Activated T-helper 1 cell treated with Interleukin-2 at 50 U/mL for 16 hours (primary cell): ENCODE measurements at places on chromosomes 6 and 20.

DNA sequence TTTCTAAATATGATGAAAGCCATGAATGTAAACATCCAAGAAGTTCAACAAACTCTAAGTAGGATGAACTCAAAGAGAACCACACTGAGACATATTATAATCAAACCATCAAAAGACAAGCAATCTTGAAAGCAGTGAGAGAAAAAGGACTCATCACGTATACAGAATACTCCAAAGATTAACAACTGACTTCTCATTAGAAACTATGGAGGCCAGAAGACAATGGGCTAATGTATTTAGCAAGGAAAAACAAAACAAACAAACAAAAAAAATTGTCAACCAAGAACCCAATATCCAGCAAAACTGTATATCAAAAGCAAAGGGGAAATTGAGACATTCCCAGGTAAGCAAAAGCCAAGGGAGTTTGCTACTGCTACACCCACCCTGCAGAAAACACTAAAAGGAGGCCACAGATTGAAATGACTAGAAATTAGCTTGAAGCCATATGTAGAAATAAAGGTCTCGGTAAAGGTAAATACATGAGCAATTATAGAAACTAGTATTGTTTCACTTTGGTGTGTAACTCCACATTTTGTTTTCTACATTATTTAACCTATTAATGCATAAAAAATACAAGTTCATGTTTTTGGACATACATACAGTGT is 301.1 kb upstream of the QKI start:
- DNase-seq = no peak

GRCh38 chr6:35363293-35363750 is 21.0 kb downstream of the PPARD start:
- DNase-seq = no peak

GRCh38 chr6:66048684-66049474 is 341.9 kb upstream of the EYS start:
- DNase-seq = no peak

GRCh38 chr6:133923938-133924593 is 29.0 kb upstream of the TBPL1 start:
- DNase-seq = no peak

DNA sequence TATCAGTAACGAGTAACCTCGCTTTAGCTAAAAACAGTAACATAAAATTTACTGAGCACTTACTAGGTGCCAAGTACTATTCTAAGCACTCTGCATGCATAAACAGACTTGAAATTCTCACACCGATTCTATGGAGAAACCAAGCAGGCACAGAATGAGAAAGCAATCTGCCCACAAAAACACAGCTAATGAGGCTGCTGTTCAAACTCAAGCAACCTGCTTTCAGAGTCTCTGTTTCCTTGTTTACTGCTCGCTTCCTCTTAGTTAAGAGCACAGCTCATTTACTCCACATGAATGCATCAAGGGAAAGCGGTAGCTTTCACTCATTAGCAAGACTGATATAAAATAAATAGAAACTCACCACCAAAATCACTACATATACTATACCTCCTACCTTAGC is 37.4 kb downstream of the PRKN start:
- DNase-seq = no peak

GRCh38 chr20:15817351-15817750 is 755.9 kb downstream of the KIF16B start:
- no peak for DNase-seq

GRCh38 chr6:16883414-16883813 is 122.2 kb upstream of the ATXN1 start:
- DNase-seq = no peak

- no peak for DNase-seq
These were observed 41.4 kb downstream of the MAP3K5 start for GRCh38 chr6:136750696-136751521.
